Body of pancreas (tissue), 4 donors: ENCODE measurements at places on chromosomes 6 and 20. TPM values are rescaled to one million over a fixed set of nuclear protein-coding genes. Genes with fewer than 3 reads are reported as not detected.

The EEF1A2 gene
- 23.1 TPM for total RNA-seq

- peaks cover 53% of the 10 kb centered on the region for H3K27me3 ChIP-seq
- no peaks in the 10 kb centered on the region for H3K36me3 ChIP-seq
- no peak overlapping the region for H3K27ac ChIP-seq
- H3K4me3 ChIP-seq, result no peak overlapping the region
- peaks cover 17% of the 10 kb centered on the region for H3K4me1 ChIP-seq
- DNase-seq, result peak; percentile 16
These were observed 814 bp downstream of the TFAP2B start for GRCh38 chr6:50819466-50819903.

- no peak overlapping the region for H3K27ac ChIP-seq
- H3K4me3 ChIP-seq, result no peak overlapping the region
- no peak for DNase-seq
- H3K27me3 ChIP-seq, result no peaks in the 10 kb centered on the region
- no peaks in the 10 kb centered on the region for H3K4me1 ChIP-seq
These were observed 58.1 kb downstream of the AKAP12 start for GRCh38 chr6:151297886-151298285.

DNA sequence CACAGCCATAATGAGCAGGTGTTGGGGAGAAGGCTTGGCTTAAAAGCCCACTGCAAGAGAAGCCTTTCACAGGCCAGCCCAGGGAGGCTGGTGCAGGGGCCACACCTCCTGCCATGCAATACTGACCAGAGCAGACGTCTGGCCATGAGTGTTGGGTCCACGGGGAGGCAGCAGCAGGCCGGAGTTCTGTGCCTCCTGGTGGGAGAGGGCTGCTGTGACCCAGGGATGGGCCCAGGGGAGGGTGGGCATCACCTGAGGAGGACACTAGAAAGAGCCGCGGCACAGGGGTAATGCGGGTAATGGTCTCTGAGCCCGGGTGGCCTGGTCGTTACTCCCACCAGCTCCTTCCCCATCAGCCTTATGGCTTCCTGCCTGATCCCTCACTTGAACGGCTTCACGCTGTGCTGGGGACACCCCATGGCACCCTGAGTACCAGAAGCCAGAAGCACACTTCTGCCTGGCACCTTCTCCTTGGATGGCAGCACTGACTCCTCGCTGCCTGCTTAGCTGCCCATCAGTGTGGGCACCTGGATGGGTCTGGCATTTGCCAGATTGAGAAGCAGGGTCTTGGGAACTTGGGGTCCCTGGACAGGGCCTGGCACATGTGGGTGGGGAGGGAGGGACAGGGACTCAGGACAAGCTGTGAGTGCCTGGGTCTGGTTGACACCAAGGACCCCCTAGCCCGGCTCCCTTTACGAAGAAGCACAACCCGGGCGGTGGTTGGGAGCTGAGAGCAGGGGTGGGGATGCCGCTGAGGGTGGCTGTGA lies 108.8 kb downstream of the ASXL1 start:
- peak overlapping the region; percentile 91 for H3K27ac ChIP-seq
- no peaks in the 10 kb centered on the region for H3K27me3 ChIP-seq
- DNase-seq, result no peak
- H3K4me3 ChIP-seq, result no peak overlapping the region
- no peaks in the 10 kb centered on the region for H3K36me3 ChIP-seq

DNA sequence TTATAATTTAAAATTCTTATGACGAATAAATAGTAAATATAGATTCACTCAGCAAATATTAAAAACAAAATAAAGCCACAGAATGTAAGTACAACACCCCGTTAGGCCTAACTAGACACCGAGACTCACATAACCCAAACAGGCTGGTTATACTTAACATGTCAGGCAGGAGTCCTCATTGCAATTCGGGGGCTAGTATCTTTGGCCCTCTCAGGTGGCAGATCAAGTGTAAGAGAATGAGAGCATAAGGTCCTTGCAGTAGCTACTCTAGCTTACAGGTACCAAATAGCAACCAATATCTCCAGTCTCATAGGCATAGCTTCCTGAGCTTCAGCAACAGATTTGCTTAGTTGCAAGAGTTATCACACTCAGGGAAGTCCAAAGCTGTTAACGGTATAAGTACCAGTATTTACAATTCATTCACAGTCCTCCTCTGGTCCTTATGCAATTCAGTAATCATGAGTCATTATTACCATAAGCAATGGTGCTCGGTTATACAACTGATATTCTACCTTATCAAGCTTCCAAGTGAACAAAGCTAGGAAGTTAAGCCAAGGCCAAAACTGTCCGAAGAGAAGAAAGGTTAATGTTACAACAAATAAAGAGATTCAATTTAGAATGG lies 20.1 kb downstream of the REV3L start:
- H3K4me1 ChIP-seq, result peaks cover 11% of the 10 kb centered on the region
- DNase-seq, result peak; percentile 20
- H3K27ac ChIP-seq, result peak overlapping the region; percentile 64
- H3K4me3 ChIP-seq, result no peak overlapping the region
- no peaks in the 10 kb centered on the region for H3K36me3 ChIP-seq
- no peaks in the 10 kb centered on the region for H3K27me3 ChIP-seq

- no peak overlapping the region for H3K27ac ChIP-seq
- no peaks in the 10 kb centered on the region for H3K36me3 ChIP-seq
- H3K4me1 ChIP-seq, result peaks cover 5% of the 10 kb centered on the region
- no peak overlapping the region for H3K4me3 ChIP-seq
- no peak for DNase-seq
- H3K27me3 ChIP-seq, result no peaks in the 10 kb centered on the region
These were observed 77.8 kb downstream of the JAG1 start for GRCh38 chr20:10595985-10596384.

DNA sequence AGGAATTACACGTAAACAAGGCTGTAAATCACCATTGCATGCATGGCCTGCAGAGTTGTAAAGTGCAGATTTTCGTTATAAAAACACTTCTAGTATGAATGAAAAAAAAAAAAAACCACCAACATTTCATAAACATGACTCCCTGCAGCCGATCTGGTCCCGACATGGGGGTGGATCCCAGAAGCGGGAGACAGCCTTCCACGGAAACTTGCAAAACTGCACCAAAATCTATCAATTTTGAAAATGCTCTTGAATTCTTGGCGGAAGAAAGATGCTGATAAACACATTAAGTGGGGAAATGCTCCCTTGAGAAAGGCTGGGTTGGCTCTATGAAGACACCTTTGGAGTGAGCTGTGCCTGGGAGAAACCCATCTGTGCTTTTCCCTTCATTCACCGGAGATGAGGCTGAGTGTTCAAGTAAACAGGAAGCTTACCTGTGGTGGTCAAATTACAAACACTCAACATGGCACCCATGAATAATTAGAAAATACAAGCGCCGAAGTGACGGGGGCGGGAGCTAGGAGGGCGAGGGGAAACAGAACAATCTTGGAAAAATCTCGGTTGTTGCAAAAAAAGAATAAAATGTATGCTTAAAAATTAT lies 845 bp upstream of the ANKRD60 start:
- H3K27me3 ChIP-seq, result no peaks in the 10 kb centered on the region
- no peak overlapping the region for H3K27ac ChIP-seq
- H3K4me3 ChIP-seq, result no peak overlapping the region
- H3K36me3 ChIP-seq, result no peaks in the 10 kb centered on the region
- no peaks in the 10 kb centered on the region for H3K4me1 ChIP-seq

The TSBP1 gene
- not detected for total RNA-seq

DNA sequence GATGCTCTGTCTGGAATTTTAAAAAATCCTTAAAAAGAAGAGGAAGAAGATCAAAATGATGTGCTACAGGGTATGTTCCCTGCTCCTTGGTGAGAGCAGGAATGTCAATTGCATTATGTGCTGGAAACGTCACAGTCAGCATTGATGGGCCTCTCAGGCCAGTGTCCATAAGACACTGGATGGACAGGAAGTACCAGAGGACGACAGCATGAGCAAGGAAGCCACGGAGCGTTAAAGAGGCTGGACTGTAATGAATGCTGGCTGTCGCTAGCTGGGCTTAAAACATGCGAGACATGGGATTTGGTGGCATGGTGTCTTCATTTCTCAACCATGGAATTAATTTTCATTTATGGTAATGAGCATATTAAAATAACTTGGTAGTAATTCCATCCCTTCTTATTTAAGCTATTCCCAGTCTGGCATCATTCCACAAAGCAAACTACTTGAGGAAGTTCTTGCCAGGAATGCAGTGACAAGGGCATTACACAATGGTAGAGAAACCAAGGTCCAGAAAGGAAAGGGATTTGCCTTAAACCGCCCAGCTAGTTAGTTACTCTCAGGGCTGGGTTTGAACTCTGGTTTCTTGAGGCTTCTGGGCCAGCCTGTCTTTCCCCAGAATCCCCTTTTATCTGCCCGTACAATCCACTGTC lies 166.6 kb upstream of the SOX4 start:
- no peak for DNase-seq
- H3K4me3 ChIP-seq, result no peak overlapping the region
- no peaks in the 10 kb centered on the region for H3K27me3 ChIP-seq

The CD93 gene
- total RNA-seq, result 14.2 TPM

GRCh38 chr6:121157906-121158305 lies 176.4 kb downstream of the TBC1D32 start:
- H3K27me3 ChIP-seq, result no peaks in the 10 kb centered on the region
- no peak overlapping the region for H3K4me3 ChIP-seq
- no peaks in the 10 kb centered on the region for H3K36me3 ChIP-seq
- no peak overlapping the region for H3K27ac ChIP-seq

GRCh38 chr20:2299301-2299700 lies 3.5 kb downstream of the TGM3 start:
- peaks cover 60% of the 10 kb centered on the region for H3K4me1 ChIP-seq
- no peaks in the 10 kb centered on the region for H3K36me3 ChIP-seq
- peak overlapping the region; percentile 58 for H3K27ac ChIP-seq
- H3K27me3 ChIP-seq, result no peaks in the 10 kb centered on the region

The PI3 gene
- not detected for total RNA-seq

The KHDC1L gene
- total RNA-seq, result not detected
